T-helper 17 cell (primary cell): ENCODE measurements at places on chromosomes 5 and 9.

DNA sequence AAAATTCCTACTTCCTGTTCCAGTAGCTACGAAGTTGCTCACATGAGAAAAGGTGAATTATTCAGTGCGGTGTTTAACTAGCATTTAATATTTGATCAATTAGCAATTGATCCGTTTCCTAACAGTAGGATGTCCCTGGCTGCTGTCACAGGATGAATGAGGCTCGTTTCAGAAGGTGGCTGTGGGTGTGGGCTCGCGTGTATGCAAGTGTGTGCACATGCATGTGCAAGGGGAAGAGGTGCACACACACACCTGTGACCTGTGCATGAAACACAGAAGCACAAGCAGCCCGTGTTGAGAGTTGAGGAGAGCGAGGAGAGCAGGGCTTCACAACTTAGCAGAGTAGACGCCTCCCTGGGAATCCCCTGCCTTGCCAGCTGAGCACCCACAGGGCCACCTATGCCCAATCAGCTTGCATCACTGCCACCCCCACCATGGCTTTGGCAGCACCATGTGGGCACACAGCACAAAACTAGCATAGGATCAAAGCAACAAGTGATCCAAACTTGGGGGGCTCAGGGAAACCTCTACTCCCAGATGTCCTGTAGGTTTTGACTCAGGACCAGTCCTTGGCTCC lies 107.2 kb downstream of the C5orf15 start:
- DNase-seq: no peak

- no peak for DNase-seq
Measured at GRCh38 chr5:1750469-1750868, 49.2 kb downstream of the MRPL36 start.

GRCh38 chr9:71676460-71676859 lies 91.9 kb downstream of the CEMIP2 start:
- no peak for DNase-seq

DNA sequence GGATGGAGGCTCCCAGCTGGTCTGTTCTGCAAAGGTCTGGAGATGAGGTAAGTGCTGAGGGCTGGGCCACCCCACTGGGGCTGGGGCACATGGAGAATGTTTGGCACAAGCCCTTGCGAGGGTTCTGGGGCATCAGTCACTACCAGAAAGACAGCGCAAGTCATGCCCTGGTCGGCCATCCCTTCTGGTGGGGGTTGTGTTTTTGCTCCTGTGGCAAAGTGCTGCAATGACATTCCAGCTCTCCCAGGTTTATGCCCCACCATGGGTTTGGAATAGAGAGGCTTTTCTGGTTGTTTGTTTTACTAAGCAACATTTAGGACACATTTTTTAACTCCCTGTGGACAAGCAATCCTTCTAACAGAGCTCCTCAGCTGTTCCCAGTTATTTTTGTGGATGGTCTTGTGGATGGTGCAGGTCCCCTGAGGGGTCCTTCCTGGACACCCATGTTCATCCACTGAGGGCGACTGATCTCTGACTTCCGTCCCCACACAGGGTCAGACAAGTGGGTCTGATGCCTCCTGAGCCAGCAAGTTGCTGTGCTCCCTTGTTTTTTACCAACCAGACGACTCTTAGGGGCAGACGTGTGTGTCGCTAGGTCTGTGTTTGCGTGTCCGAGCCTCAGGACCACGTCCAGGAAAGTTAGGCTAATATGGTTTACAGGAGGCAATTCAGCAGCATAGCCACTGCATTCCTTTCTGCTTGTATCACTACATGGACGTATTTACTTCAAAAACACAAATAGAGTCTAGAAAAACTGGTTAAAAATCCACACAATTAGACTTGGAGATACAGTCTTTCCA lies 64.9 kb upstream of the ECM2 start:
- DNase-seq: no peak

GRCh38 chr9:117783828-117784227 lies 79.6 kb downstream of the TLR4 start:
- DNase-seq: no peak

DNA sequence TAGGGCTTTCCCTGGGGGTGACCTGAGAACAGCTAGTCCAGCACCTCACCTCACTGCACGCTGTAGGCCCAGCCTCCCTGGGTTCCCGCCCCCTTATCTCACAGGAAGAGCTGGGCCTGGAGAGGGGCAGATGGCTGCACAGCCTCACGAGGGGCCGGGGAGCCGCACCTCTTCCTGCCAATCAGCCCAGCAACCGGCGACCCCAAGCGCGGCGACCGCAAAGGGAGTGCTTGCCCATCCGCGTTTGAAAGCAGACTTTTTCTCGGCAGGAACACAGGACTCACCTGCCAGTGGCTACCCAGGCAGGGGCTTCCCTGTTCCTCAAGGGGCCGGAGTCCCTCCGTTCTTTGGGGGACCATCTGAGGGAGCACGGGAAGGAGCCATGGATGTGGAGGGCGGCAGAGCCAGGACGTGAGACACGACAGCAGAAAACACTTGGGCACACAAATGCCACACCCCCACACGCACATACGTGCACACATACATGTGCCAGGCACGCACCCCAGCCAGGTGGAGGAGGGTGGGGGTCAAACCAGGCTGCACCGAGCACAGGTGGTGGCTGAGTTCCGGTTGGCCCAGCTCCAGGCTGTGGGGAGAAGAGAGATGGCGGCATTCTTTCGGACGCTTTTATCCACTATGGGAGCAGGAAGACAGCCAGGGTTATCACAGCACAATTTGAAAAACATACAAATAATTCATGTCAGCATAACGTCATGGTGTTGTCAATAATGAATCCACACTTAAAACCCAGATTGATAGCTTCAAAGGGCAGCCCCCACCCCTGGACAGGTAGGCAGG lies 11.3 kb downstream of the TMEM250 start:
- peak; percentile 40 for DNase-seq

GRCh38 chr9:109989296-109989695 lies 209.3 kb downstream of the PALM2AKAP2 start:
- DNase-seq: no peak

- DNase-seq: no peak
Measured at GRCh38 chr5:136094189-136094912, 38.3 kb upstream of the SMAD5 start.

- no peak for DNase-seq
Measured at GRCh38 chr5:35698047-35698808, 80.6 kb downstream of the SPEF2 start.

GRCh38 chr9:127307802-127308201 lies 43.2 kb downstream of the GARNL3 start:
- DNase-seq: no peak

GRCh38 chr5:150078802-150079689 lies 7.3 kb downstream of the CSF1R start:
- no peak for DNase-seq

GRCh38 chr5:22316294-22316693 lies 536.9 kb downstream of the CDH12 start:
- DNase-seq: no peak

GRCh38 chr9:110573305-110573704 lies 6.2 kb downstream of the SVEP1 start:
- DNase-seq: no peak

DNA sequence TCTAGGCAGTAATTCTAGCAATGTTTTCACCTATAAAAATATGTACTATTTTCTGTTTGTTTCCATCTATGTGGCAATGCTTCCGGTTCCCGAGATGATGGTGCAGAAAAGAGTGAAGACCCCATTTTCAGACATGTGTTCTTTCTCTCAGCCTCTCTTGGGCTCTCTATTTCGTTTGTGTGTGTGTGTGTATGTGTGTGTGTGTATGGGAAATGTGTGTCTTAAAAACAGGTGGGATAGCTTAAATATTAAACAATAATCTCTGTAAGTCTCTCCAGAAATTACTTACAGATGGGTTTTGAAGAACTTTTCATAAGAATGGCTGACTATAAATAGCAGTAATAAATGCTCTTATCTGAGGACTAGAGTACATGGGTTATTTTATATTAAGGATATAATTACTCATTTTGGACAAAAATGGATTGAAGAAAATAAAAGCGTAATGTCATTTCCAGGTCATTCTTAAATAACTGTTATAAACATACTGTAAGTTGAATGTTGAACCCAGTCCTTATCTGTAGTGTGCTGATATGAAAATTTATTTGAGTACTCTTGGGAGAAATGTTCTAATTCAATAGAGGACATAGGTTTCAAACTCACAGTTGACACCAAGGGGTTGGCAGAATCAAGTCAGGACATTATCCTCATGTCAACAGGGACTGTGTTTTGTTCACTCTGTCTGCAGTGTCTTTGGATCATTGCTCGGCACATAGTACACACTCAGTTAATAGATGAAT lies 31.1 kb downstream of the PCSK5 start:
- no peak for DNase-seq

GRCh38 chr5:1317921-1318565 lies 23.2 kb upstream of the TERT start:
- no peak for DNase-seq

GRCh38 chr5:32522429-32523143 lies 62.8 kb upstream of the SUB1 start:
- no peak for DNase-seq

GRCh38 chr9:14479163-14479560 lies 165.2 kb upstream of the NFIB start:
- no peak for DNase-seq

DNA sequence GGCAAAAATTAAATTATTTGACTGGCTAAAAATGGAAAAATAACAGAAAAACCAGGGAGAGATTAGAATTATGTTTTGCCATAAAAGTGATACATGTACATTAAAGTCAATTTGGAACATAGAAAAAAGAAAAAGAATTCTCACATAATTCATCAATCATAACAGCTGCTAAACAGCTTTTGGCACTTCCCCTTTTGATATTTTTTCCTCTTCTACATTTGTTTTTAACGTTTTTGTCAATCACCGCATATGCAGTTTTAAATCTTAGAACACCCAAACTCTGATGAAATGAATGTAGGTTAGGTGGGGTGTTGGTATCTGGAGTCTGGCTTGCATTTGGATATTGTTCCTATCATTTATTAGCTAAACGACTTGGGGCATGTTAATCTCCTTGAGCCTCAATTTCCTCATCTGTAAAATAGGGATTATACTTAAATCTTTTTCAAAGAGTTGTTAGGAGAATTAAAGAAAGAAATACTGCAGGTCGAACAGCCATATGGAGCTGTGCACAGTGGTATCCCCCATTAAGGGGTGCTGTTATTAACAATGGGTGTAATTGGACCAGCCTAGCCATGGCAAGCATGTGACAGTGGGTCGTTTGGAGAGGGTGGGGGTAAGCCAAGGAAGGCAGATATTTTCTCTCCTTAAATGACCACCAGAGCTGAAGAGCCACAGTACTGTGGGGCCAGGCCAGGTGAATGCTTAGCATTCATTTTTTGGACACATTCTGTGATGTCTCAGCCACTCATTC lies 22.6 kb downstream of the NPR3 start:
- DNase-seq: no peak

DNA sequence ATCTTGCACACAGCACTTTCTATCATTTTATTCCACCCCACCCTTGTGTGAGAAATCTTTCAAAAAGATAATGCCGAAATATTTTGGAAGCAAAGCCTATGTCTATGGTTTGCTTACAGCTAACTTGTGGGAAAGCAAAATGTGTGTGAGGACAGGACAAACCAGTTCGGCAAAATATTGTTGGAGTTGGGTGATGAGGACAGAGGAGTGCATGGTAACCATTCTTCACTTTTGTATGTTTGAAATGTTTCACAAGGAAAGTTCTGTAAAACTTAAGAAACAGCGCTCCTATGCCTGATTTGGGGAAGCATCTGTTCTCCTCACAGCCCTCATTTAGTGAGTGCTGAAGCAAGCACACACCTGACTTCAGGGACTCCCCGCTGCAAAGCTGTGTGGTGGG lies 62.0 kb upstream of the RNF130 start:
- DNase-seq: no peak

GRCh38 chr9:127974769-127975261 lies 6.0 kb downstream of the EEIG1 start:
- no peak for DNase-seq

GRCh38 chr5:43050384-43050783 lies 10.3 kb upstream of the ANXA2R start:
- DNase-seq: no peak

DNA sequence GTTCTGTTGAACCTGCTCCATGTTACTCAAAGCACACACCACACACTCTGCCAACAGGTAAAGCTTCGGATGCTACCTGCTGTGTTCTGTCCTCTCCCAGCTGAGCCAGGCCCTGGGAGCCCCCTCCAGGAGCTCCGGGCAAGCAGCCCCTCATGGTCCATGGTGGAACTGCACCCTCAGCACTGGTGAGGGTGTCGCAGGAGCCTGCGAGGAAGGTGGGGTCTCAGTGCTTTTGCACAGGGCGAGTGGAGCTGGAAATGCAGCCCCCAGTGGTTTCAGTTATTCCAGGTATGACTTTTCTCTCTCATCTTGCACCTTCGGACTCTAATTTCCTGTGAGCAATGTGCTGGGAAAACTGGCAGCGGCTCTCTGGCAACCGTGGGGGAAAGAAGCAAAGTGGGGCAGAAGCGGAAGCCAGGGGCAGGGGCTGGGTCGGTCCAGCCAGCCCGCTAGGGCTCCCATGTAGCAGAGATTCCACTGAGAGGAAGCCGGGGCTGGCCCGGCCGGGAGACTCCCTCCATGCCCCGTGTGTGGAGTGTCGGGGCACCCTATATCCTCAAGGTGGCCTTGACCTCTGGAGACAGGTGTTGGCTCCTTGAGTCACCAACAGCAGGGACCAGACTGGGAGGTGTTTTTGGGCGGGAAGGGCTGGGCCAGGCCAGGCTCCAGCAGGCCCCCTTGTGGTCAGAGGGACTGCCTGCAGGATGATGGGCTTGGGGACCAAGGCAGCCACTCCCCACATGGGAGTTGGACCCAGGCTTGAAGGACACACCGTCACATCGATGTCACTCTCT lies 75.6 kb upstream of the PRSS3 start:
- DNase-seq: peak; percentile 11

DNA sequence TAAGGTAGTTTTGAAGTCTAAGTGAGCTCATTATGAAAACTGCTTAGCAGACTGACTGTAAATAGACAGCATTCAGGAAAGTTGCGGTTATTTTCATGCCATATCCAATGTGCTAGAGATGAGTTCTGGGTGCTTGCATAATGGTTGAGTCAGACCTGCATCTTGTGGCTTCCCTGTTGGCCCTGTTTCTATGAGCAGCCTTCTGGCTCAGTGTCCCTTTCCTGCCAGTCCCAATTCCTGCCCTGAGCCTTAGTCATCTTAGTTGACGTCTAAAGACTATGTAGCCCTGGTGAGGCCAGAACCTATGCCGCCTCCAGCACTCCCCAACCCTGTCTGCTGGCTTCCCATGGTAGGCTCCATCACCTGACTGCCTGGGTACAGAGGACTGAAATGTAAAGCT lies 76.3 kb upstream of the TNFSF8 start:
- DNase-seq: no peak
